ENCODE measurements at places on chromosomes 13 and 19.

DNA sequence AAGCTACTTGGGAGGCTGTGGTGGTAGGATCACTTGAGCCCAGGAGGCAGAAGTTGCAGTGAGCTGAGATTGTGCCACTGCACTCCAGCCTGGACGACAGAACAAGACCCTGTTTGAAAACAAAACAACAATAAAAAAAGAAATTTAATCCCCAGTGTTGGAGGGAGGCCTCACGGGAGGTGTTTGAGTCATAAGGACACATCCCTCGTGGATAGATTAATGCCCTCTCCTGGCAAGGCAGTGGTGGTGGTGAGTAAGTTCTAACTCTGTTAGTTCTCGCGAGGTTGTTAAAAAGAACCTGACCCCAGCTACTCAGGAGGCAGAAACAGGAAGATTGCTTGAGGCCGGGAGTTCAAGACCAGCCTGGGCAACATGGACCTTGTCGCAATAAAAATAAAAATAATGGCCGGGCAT is 27.6 kb upstream of the SIN3B start:
- DNase-seq = no peak

DNA sequence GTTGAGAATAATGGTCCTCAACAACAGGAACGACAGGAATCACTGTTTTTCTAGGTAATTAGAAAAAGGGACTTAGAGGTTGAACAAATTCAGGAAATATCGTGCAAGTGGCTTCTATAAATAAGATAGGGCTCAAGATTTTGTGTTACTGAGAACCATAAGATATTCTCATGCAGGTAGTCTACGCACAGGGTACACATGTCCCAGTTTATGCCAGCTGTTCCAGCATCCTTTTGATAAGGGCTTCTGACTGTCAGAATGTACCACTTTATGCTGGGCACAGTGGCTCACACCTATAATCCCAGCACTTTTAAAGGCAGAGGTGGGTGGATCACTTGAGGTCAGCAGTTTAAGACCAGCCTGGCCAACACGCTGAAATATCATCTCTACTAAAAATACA is 32.1 kb downstream of the RBM26 start:
- DNase-seq = no peak

- DNase-seq = no peak
Observed at GRCh38 chr13:32791545-32792172, 205.4 kb downstream of the PDS5B start.

GRCh38 chr19:10984166-10984735 is 23.4 kb downstream of the SMARCA4 start:
- no peak for DNase-seq

- no peak for DNase-seq
Observed at GRCh38 chr13:46831588-46832194, 34.7 kb upstream of the ESD start.

DNA sequence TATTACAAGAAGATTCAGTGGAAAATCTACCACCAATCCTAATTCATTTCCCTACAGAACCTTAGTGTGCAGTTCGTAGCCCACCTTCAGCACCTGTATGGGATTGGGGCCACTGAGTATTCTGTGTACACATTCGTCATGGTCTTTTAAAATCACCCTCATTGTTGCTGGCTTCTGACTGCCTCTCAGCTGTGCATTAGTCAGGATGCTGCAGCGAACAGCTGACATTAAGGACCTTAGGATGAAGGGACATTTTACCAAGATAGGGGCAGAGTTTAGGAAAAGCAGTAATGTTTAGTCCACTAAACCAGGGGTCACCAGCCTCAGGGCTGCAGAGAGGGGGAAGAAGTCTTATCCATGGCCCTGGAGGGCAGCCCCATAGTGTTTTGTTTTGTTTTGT is 176.5 kb downstream of the COL4A1 start:
- no peak for DNase-seq

DNA sequence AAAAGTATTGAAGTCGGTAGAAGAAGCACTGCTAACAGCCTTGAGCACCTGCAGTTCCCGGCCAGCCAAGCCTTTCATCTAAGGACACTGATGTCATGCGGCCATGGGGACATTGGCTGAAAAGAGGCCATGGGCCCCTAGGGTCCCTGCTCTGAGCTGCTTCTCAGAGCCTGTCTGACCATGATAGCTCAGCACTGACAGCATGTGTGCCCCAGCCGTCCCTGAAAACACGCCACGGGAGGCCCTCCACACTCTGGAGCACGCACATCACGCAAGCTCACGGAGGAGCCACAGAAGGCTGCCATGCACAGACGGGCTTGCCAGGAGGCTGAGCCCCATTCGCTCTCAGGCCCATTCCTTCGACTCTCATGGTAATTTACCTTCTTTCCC is 51.8 kb downstream of the MLLT1 start:
- no peak for DNase-seq

DNA sequence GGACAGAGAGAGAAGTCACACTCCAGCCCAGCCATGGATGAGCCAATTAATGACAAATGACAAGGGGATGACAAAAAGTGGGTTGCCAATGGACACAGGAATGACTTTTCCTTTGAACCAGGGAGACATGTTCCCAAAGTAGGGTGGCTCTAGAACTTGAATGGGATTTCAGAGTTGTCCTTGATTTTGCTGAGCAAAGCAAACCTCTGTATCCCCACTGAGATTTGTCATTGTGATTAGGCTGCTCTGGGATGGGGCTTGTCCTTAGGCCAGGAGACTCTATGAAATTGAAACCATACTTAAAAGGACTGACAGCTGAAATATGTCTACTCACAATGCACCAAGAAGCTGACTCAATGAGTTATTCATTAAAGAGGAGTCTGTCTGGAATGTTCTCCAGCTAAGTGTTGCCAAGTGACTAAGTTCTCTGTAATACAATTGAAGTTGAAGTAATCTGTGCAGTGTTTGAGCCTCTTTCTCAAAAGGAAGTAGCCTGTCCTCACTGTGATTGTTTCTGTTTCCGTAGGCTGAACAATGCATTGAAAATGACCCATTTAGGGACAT is 69.0 kb upstream of the PCDH9 start:
- DNase-seq = no peak

GRCh38 chr19:39352381-39353255 is 10.4 kb downstream of the SAMD4B start:
- DNase-seq = no peak

DNA sequence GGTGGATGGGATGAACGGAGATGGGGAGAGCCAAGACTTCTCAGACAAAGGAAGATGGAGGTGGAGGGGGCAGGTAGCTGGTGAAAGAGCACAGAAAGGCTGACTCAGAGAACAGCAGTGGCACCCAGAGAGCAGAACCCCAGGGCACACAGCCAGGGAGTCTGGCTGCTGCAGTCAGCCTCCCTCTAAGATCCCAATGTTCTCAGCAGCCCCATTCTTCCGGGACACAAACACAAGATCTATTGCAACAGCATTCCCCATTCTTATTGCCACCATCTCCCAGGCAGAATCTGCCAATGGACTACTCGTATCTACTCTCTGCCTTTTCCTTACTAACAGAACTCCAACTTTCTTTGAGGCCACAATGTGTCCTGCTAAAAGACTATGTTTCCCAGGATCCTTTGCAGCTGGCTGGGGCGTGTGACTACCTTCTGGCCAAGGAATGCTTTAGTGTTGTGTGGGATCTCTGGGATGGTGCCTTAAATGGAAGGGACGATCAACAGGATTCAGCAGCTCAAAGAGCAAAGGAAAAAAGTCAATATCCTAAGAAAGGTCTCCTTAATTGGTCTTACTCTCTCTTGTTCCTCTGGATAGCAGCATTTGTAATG is 7.5 kb downstream of the THAP8 start:
- DNase-seq = no peak

DNA sequence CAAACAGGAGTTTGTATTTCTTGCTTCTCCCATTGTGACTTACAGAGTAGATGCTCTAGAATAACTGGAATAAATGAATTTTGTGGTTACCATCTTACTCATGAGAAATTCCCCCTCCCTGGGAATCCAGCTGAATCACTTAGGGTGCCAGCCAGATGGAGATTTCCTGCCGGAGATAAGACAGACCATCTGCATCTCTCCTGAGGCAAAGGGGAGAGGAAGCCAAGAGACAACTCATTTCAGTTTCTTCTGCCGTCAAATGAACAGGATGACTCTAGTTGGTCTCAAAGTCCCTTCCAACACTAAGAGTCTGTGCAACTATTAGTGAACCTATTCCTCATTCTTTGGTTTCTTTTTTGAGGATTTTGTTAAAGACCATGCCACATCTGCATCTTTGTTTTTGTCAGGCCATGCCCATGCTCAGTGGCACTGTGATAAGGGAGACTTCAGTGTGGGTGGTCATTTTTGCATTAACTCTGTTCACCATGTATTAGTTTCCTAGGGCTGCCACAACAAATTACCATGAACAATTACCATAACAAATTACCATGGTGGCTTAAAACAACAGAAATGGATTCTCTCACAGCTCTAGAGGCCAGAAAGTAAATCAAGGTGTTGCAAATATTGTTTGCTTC is 112.8 kb downstream of the NDFIP2 start:
- DNase-seq = no peak

DNA sequence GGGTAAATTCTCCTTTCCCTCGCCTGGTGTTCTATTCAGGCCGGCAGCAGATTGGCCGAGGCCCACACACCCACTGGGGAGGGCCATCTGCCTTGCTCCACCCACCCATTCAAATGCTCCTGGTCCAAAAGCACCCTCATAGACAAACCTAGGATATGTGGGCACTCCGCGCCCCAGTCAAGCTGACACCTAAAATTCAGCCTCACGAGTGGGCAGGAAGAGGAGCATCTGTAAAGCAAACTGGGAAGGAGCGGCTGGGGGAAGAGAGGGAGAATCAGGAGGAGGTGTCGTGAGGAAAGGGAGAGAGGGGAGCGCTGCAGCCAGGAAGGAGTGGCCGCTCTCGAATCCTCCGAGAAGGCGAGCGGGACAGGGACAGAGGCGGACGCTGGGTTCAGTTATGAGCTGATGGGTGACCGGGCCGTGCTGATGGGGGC is 136.9 kb downstream of the USP12 start:
- no peak for DNase-seq

GRCh38 chr19:17125062-17125727 is 49.6 kb downstream of the MYO9B start:
- no peak for DNase-seq

DNA sequence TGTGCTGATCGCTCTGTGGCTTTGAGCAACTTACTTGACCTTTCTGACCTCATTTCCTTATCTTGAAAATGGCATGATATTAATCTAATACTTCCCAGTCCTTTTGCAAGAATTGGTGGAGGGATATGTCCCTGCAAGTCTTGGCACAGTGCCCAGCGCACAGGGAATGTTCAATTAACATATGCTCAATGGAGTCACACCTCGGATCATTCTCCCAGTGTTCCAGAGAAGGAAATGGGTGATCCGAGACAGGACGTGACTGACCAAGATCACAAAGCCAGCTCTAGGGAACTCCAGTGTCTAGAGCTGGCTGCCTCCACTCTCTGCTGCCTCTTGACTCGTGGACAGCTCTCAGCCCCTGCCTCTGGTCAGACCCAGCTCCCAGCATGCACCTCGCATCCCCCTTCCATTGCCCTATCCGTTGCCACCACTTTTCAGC is 3.6 kb downstream of the CDC42EP5 start:
- no peak for DNase-seq

- no peak for DNase-seq
Observed at GRCh38 chr13:23736541-23736940, 152.7 kb downstream of the MIPEP start.

- DNase-seq = no peak
Observed at GRCh38 chr19:33280351-33280921, 21.9 kb downstream of the CEBPA start.

DNA sequence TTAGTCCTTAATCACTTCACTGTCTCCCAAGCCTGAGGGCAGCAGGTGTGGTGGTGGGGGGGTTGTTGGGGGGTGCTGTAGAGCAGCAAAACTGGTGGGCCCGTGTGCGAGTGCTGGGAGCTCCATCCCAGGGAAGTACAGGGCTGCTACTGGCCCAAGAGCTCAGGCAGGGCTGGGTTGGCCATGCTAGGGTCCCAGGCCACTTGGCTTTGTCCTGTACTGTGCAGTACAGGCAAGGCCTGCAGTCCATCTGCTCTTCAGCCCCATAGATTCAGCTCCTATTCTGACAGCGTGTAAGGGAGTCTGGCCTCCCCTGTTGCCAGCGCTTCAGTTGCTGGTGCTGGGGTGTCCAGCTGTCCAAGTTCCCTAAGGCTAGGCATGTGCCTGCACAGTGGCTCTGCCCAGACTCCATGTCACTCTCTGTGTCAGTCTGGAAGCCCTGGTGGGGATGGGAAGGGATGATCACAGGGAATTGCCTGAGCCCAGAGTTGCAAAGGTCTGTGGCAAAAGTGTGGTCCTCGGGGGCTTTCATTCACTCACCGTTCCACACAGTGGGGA is 1261.7 kb downstream of the EFNB2 start:
- DNase-seq = no peak

- no peak for DNase-seq
Observed at GRCh38 chr13:20528452-20528851, 2.8 kb upstream of the CRYL1 start.

GRCh38 chr19:34596989-34597388 is 80.0 kb downstream of the SCGB2B2 start:
- DNase-seq = no peak

DNA sequence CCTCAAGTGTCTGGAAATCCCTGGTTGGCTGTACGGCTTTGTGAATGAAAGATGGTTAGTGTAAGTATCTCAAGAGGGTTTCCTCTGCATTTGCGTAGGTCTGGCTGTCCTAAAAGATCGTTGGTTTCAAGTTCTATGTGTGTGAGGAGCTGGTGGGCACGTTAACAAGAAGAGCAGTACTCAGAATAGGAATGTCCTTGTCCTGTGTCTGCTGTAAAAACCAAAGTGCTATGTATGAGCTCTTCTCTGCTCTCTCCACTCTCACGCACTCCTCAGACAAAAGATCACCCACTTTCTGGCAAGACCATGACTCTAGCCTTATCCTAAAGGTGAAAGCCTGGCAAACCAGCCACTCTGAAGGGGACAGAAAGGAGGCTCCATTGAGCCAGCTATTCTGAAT is 39.1 kb downstream of the USP12 start:
- no peak for DNase-seq

DNA sequence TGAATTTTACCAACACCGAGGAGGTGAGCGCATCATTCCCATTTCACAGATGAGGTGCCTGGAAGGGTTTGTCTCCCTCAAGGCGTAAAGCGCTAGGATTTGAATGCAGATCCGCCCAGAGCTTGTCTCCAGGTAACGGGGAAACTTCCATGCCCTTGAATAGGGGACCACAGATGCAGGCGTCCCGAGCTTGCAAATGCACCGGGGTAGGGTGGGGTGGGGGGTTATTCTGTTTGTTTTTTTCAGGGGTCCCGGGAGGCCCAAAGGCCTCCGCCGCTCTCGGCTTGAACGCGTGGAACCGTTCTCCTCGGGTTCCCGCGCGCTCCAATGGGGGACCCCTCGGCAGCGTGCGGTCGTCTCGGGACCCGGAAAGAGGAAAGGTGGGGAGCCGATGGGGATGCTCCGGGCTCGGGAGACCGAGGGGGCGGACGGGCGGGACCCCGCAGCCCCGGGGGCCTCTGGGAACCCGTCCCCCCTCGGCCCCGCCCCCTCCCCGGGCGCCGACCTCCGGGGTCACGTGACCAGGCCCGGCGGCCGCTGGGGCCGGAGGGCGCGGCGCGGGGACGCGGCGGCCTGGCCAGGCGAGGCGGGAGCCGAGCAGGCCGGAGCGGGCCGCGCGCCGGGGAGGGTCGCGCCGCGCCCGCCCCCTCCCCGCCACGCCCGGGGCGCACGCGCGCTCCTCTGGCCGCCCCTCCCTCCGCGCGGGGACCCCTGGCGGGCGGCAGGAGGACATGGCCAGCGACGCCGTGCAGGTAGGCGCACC is at the start of gene PKN1:
Gene PKN1, plus strand, starts transcription at position 516 of the 763 bp plus-strand sequence. Its CDS starts 216 bp downstream, at position 732.
- no peak for DNase-seq

- DNase-seq = no peak
Observed at GRCh38 chr13:95630593-95630992, 13.9 kb downstream of the DZIP1 start.
